ENCODE measurements at places on chromosomes 5 and 9. TPM values are rescaled to one million over a fixed set of nuclear protein-coding genes. Genes with fewer than 3 reads are reported as not detected.

GRCh38 chr9:38026840-38027527, 42.0 kb downstream of the SHB start:
- H3K27me3 ChIP-seq, result no peaks in the 10 kb centered on the region
- peaks cover 28% of the 10 kb centered on the region for H3K4me1 ChIP-seq
- H3K4me3 ChIP-seq, result no peak overlapping the region
- peak overlapping the region; percentile 35 for H3K27ac ChIP-seq
- no peak for DNase-seq

- DNase-seq, result no peak
- no peaks in the 10 kb centered on the region for H3K27me3 ChIP-seq
- no peak overlapping the region for H3K27ac ChIP-seq
- no peak overlapping the region for H3K4me3 ChIP-seq
- peaks cover 3% of the 10 kb centered on the region for H3K4me1 ChIP-seq
These were observed 16.0 kb downstream of the TMEM174 start for GRCh38 chr5:73188764-73189531.

DNA sequence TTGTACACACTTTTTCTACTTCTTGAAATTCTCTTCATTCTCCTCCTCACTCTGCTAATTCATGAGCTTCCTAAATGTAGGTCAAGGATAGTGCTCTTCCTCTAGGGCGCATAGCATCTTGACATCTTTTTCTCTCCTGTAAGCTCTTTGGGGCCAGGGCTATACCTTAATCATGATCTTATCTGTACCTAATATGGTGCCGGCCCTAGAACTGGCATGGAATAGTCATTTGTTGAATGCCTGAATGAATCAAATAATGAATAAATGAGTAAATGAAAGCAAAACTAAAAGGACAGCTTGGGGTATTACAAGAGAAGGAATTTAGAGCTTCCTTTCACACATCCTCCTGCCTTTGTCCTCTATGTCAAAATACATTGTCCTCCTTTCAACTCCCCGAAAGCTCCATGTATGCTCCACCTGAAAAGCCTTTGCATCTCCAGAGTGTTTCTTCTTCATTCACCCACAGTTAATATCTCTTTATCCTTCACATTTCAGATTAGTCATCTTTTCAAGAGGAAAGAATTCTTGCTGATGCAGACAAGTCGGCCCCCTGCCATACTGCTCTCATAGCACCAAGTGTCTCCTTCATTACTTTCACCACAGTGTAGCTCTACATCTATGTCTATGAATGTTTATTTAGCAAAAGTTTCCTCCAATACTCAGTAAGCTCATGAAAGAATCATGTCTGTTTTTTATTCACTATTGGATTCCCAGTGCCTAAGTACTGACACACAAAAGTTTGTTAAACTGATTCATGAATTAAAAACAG, 16.4 kb upstream of the PPP2R2B start:
- no peak overlapping the region for H3K27ac ChIP-seq
- H3K4me3 ChIP-seq, result no peak overlapping the region
- no peaks in the 10 kb centered on the region for H3K27me3 ChIP-seq
- H3K4me1 ChIP-seq, result no peaks in the 10 kb centered on the region
- no peaks in the 10 kb centered on the region for H3K36me3 ChIP-seq

DNA sequence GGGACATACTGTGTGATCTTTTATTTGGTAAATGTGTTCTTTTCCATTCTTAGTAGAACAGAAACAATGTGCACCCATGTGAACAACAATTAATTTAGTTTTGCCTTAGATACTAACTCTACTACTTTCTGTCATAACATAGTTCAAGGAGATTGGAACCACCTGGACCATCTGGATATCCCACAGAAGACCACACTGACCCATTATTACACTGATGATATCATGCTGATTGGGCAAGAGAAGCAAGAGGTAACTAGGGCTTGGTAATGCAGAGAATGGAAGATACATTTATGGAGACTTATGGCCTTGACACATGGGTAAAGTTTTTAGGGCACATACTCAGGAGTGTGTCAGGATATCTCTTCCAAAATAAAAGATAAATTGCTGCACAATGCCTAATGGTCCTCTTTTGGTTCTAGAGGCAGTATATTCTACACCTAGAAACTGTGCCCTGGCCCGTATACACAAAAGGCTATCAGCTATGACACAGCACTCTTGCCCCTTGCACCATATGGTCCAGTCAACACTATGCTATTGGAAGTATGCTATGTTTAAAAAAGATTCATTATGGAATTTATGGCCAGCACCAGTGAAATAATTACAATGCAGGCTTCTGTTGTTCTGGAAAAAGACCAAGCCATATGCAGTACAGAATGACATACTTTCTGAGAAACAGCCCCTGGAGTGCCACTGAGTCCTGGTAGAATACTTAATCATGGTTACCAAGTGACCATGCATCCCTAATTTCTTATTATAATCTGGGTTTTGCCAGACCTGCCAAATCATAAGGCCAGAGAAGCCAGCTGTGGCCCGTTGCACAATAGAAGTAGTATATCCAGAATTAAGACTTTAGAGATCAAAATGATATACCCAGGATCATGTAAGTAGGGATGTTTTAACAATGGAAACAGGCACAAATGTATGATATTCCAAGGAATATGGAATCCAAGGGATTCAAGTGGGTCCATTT, 41.6 kb upstream of the MROH2B start:
- H3K27ac ChIP-seq, result no peak overlapping the region
- H3K4me1 ChIP-seq, result no peaks in the 10 kb centered on the region
- H3K36me3 ChIP-seq, result no peaks in the 10 kb centered on the region
- H3K4me3 ChIP-seq, result no peak overlapping the region

DNA sequence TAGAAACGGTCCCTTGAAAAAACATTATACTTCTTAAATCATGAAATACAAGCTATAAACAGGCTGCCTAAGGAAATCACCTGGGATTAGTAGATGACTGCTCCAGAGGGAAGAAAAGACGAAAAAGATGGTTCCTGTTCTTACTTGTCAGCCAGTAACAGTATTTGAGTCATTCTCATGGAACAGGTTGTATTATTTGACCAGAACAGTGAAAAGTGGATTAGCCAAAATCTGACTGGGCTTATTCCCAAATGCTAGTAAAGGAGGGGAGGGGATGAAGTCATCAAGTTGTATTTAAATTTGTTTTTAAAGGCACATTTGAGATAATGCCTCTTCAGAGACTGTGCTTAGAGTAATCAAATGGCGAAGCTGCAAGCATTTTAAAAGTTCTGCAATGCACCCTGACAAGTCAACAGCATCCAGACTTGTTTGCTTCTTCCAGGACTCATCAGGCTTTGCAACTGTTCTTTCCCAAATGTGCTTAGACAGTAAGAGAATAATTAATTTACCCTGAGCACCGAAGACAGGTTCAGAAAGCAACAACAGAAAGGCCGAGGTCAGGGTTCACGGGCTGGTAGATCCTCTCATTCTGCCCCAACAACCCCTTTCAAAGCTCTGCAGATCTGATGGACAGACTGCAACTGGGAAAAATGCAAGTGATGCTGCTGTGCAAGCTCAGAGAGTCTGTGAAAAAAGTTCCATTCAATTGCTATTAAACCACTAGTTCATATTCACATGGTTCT, 800.6 kb downstream of the KCTD16 start:
- H3K4me3 ChIP-seq, result no peak overlapping the region
- no peaks in the 10 kb centered on the region for H3K27me3 ChIP-seq
- no peak for DNase-seq

- peaks cover 71% of the 10 kb centered on the region for H3K4me1 ChIP-seq
- H3K4me3 ChIP-seq, result no peak overlapping the region
- peak overlapping the region; percentile 93 for H3K27ac ChIP-seq
These were observed 9.1 kb downstream of the ANGPTL2 start for GRCh38 chr9:127113191-127113972.

Gene TAF1L
- not detected for total RNA-seq

Gene SLC44A1
- total RNA-seq, result 15.9 TPM

Gene GRIN1
- total RNA-seq, result not detected
